ENCODE measurements at places on chromosomes 3 and 15.

GRCh38 chr3:183318877-183319276, 65.8 kb downstream of the B3GNT5 start:
- no peak for DNase-seq

- peak; percentile 4 for DNase-seq
Observed at GRCh38 chr15:59622289-59622688, 10.7 kb downstream of the GCNT3 start.

DNA sequence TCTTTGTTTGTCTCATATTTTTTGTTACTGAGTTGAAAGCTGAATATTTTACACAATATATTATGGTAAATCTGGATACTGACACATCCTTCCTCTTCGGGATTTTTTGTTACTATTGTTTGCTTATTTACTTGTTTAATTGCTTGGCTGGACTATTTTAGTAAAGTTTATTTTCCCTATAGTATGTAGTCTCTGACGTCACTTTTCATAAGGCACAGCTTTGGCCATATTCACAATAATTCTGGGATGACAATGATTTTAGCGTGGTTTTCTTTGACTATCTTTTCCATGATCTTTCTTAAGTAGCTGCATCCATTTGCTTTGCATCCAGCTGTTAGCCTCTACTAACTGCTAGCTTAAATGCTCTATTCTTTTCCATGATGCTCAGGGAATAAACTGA, 552.4 kb downstream of the VGLL3 start:
- no peak for DNase-seq

- DNase-seq, result no peak
Observed at GRCh38 chr15:48984021-48984710, 20.4 kb upstream of the SHC4 start.

- no peak for DNase-seq
Observed at GRCh38 chr15:68536331-68537095, 42.3 kb upstream of the CORO2B start.

DNA sequence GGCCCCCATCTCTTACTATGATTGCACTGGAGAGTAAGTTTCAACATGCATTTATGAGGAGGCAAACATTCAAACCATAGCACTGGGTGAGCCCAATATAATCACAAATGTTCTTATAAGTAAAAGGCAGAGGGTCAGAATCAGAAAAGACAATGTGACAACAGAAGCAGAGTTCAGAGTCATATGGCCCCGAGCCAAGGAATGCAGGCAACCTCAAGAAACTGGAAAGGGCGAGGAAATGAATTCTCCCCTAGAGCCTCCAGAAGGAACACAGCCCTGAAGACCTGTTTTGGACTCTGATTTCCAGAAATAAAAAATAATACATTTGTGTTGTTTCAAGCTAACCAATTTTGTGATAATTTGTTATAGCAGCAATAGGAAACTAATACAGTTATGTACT, 81.3 kb upstream of the ABI3BP start:
- DNase-seq, result no peak

- DNase-seq, result no peak
Observed at GRCh38 chr3:52809662-52810377, 15.2 kb downstream of the ITIH3 start.

DNA sequence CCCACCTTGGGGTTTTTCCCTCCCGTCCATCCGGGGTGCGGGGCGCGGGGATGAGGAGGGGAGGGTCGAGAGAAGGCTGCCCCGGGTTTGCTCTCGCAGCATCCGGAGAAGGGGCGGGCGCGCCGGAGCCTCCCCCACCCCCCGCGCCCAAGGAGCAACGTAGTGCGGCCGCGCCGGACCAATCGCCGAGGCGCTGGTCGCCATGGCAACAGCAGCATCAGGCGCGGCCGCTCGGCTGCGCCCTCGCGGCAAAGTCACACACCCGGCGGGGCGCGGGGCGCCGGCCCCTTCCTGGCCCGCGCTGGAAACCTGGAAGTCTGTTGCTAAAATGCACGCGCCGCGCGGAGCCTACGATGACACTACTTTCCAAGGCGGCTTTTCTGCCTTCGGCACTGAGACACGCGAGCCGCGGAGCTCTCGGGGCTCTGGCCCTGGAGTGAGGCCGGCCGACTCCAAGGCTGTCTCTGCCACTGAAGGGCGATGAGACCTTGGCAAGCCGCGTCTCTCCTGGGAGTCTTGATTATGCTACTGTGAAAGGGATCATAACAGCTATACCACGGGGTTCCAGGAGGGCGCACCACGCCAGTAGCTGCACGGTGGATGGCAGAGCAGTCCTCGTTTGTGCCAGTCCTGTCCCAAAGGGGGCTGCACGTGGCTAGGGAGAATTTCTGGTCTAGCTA, at the start of gene IQSEC1:
Gene IQSEC1 (minus strand): TSS at position 104 of the 680 bp plus-strand sequence. CDS start 415 bp downstream, outside the sequence.
- peak; percentile 70 for DNase-seq

- DNase-seq, result no peak
Observed at GRCh38 chr3:170565495-170565894, 20.4 kb downstream of the SLC7A14 start.

GRCh38 chr3:42823351-42823750, 14.1 kb downstream of the ACKR2 start:
- no peak for DNase-seq

GRCh38 chr3:124107104-124107890, 115.4 kb upstream of the ROPN1 start:
- DNase-seq, result no peak

- no peak for DNase-seq
Observed at GRCh38 chr3:56855856-56856512, 54.2 kb upstream of the ARHGEF3 start.

- DNase-seq, result no peak
Observed at GRCh38 chr3:9130345-9131305, 118.8 kb downstream of the SRGAP3 start.

GRCh38 chr15:75008629-75009326, 13.4 kb downstream of the SCAMP5 start:
- no peak for DNase-seq

- DNase-seq, result no peak
Observed at GRCh38 chr3:134952371-134952770, 157.3 kb downstream of the EPHB1 start.
